ENCODE measurements at places on chromosomes 12 and 14. TPM values are rescaled to one million over a fixed set of nuclear protein-coding genes. Genes with fewer than 3 reads are reported as not detected.
A peak's percentile ranks its signal among the peaks of the same experiment; 100 is the strongest.

DNA sequence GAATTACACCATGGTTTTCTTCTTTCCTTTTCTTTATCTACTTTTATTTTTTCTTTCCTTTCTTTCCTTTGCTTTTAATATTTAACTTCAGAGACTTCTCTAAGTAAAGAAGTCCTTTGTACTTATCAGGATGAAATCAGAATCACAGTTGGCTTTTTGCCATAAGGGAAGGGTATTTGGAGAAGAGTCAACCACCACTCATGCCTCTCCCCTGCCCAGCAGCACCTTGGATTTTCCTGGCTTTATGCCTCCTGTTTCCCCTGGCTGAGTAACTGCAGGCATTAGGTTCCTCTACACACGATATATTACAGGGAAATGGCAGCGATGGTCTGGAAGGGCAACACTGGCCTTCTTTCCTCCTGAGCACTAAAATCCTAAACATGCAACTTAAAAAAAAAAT lies 266.4 kb upstream of the CAND1 start:
- DNase-seq, result no peak

GRCh38 chr12:82047446-82047845 lies 288.3 kb upstream of the PPFIA2 start:
- DNase-seq, result no peak

DNA sequence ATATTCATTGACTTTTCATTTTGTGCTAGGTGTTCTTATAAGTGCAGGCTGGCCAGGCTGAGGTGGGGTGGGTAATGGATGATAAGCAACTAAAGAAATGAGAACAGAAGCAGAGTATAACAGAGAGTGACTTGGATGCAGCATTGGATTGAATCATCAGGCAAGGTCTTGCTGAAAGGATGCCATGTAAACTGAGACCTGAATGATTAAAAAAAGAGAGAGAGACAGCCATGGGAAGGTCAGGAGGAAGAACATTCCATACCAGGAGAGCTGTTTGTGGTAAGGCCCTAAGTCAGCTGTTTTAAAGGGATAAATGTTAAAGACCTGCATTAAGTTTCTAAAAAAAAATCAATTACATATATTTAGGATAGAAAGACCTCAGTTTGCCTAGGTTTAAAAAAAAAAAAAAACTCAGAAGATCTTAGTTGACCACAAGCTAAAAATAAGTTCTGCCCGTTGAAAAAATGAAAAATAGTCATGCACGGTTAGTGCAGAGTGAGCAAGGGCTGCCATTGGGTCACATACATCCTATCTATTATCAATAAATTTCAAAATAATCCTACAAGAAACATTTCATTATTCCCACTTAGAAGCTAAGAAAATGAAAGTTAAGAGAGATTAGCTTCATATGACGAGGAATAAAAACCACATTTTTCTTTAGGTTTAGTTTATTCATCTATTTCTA lies 37.2 kb downstream of the IFNG start:
- DNase-seq, result no peak

DNA sequence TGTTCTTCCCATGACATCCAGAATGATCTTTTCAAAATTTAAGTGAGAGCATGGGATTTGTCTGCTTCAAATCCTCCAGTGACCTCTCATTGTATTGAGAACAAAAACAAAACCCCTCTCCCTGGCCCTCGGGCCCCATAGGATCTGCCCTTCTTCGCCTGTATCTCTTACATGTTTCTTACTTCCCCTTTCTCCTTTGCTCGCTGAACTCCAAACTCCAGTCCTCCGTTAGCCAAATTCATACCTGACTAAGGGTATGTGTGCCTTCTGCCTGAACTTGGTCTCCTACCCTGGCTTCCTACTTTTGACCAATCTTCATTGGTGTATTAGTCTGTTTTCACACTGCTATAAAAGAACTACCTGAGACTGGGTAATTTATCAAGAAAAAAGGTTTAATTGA lies 13.2 kb upstream of the TSPAN11 start:
- no peak for DNase-seq

DNA sequence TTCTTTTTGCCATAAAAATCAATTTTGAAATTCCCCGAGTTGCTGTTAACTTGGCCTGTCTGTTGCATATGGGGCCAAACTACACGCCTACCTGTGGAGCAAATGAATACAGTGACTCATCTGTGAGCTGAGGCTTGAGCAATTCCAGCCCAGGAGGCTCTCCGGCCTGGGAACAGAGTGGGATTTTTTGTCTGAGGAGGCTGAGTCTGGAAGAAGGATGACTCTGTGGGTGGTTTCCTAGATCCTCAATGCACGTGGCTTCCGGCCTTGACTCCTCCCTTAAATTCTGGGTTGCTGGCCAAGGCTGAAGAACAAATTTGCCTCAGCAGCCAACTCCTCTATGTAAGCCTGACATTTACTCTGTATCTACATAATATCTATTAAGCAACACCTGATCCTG lies 124.1 kb downstream of the SSPN start:
- DNase-seq, result peak; percentile 71

DNA sequence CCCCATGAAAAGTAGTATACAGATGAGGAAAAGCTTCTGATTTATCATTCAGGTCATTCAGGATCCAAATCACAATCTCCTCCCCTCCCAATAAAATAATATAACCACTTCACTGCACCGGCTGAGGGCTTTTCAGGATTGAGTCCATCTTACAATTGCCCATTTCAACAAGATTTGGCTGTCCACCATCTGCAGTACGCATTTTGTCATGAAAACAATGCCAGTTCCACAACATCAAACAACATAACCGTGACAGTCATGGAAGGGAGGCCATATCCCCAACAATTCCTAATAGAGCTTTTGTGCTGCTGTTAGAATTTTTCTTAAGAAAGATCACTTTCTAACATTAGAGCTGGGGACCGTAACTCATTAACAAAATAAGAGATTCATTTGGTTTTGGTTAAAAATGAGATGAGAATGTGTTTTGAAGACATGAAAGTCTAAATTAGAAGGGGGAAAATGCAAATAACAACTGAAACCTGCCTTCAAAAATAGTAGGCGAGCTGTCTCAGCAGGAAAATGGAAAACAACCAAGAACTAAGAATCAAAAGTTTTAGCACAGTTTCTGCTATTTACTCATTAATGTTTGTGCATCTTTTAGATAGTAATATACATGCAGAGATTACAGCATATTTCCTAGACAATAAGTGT lies 38.3 kb upstream of the TMTC2 start:
- no peak for DNase-seq

DNA sequence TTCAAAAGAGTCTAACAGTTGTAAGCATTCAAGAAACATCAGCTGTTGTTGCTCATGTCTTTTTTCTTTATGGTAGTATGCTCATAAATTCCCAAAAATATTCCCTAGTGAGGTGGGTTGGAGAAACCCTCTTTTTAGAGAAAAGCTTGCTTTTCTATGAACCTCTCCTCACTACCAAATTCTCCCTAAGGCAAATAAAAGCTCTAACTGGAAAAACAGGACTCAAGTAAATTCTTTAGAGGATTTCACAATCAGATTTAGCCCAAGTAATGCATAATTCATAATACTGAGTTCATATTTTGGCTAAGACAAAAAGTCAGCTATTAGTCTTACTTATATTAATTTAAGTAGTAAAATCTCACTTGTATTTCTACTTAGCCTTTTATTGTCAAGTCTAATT lies 59.1 kb downstream of the DIO2 start:
- no peak for DNase-seq

GRCh38 chr12:69083689-69084088 lies 150.7 kb upstream of the CPM start:
- DNase-seq, result no peak

- no peak for DNase-seq
Measured at GRCh38 chr14:104425171-104425681, 154.3 kb upstream of the C14orf180 start.

The KRT86 gene
- not detected for total RNA-seq

The WNT1 gene
- not detected for total RNA-seq

The ZBTB42 gene
- total RNA-seq, result 5.2 TPM
